ENCODE measurements at places on chromosomes 1 and 21.

DNA sequence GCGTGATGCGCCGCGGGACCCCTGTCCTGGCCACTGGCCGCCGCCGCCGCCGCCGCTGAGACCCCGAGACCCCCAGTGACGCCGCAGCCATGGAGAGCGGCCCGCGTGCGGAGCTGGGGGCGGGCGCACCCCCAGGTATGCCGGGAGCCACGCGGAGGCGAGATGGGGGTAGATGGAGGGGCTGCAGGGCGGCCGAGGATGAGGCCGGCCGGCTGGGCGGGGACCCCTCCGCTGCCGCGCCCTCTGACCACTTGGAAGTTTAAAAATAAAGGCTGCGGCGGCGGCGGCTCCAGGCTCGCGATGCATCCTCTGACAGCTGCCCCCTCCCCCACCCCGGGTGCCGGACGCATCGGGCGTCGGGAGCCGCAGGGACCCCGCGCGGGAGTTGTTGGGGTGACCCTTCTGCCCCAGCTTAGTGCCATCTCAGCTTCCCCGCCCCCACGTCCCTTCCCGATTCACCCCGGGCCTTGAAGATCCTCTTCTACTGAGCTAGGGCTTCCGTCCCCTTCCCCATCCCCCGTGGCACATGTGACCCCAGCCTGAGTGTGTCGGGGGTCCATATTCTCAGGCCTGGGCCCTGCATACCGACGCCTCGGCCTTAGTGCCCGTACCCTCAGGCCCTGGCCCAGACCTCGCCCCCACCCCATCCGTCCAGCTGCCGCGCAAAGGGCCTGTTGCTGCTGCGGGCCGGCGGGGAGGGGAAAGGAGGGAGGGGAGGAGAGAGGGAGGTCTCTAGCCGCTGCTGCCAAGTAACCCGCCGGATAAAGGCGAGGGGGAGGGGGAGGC lies 562 bp downstream of the MAP7D1 start:
- no peak for DNase-seq

DNA sequence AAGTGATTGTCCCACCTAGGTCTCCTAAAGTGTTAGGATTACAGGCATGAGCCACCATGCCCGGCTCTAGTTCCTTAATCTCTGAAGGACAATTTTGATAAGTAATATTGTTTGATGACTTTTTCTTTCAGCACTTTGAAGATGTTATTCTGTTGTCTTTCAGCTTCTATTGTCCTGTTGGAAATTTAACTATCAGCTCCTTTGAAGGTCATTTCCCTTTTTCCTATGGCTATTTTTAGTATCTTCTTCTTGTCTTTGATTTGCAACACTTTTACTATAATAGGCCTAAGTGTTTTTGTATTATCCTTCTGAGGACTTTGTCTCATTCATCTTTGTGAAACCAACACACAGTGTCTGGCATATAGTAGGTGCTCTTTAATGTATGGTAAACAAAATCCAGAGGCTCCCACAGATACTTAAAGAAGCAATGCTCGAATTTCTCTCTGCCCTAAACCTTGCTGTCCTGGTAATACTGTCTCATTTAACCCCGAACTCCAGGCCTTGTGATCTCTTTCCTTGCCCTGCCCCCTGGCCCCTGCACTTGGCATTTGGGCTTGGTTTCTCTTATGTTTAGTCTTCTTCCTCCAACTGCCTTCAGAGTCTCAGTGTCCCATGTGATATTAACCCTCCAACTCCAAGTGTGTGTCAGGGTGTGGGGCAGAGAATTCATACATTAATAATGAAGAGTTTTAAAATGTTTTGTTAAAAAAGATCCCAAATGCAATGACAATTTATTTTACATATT lies 19.0 kb upstream of the AGO1 start:
- DNase-seq: no peak

DNA sequence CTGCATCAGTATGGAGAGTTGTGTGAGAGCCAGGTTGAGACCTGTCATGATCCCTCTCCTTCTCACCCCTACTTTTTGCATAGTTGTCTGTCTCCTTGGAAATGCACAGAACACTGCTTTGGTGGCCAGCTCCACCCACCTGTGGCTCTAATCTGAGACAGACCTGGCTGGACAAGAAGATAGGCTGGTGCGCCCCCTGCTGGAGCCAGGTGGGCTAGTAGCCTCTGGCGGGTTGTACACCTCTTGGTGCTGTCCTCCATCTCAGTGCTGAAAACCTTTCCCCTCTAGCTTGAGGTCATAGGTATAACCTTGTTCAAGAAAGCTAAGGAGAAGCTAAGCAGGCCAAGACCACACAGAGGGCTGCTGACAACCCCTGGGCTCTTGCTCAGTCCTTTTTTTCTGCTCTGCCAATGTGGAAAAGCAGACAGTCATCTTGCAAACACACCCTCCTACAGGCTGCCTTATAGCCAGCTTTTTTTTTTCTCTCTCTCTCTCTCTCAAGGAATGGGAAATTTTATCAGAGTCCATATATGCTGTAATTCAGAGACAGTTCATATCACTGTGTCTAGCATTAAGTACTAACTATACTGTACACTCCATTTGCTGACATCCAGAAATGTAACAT lies 58.8 kb upstream of the SPATA6 start:
- DNase-seq: no peak

DNA sequence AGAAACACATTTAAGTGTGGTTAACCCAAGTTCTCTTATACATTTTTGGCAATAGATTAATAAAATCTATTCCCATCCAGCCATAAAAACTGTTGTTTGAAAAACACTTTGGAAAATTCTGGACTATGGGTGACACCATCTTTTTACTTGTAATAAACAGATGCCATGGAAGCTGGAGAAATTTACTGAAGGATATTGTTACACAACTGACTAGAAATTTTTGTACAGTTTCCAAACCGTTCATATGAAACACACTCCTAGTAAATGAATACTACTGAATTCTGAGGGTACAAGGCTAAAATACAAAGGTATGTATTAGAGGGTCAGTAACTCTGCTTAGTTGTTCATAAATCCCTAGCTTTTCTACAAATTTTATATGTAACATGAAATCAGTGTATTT lies 48.7 kb downstream of the TRIM33 start:
- DNase-seq: no peak

GRCh38 chr1:45820788-45821187 lies 17.4 kb downstream of the MAST2 start:
- DNase-seq: no peak

- DNase-seq: no peak
Measured at GRCh38 chr1:236688705-236689104, 2.4 kb downstream of the ACTN2 start.

GRCh38 chr1:56788588-56788987 lies 30.6 kb downstream of the FYB2 start:
- DNase-seq: no peak

- no peak for DNase-seq
Measured at GRCh38 chr1:184387069-184387475, 243 bp downstream of the C1orf21 start.

- DNase-seq: no peak
Measured at GRCh38 chr1:210736713-210737112, 397.2 kb downstream of the KCNH1 start.

DNA sequence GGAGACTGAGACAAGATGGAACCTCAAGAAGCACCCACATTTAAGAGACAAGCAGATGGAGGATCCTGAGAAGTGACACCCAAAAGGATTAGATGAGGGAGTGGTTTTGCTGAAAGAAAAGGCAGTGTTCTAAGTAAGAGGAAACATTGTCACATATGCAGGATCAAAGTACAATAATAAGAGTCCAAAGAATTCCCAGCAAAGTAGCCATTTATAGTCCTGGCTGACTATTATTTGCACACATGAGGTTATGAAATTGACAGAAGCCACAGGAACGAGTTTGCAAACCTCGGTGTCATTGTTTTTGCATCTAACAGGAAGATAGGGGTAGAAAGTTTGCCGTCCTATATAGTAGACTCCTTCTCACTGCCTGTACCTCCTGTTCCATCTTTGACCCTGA lies 41.3 kb downstream of the CHRM3 start:
- no peak for DNase-seq

DNA sequence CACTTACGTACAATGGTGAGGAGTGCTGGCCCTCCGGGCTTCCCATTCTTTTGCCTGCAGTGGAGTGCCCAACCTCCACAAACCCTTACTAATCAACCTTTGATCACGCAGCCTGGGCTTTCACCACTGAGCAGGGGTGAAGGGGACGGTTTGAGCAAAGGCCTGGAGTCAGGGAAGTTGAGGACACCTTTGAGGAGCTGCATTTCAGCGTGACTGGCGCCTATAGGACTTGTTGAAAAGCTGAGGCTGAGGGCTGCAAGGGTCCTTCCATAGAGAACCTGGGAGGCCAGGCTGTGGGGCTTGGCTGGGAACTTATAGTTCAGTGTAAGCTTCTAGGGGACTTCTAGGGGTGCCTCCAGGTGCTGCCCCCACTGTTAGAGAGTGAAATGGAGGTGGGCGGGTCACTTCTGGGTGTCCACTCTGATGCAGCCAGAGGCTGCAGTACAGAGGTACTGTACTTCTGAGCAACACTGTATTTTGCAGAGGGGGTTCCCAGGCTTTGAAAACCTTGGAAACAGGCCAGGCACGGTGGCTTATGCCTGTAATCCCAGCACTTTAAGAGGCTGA lies 9.8 kb downstream of the SYTL1 start:
- no peak for DNase-seq

All from stimulated activated CD8-positive, alpha-beta memory T cell treated with anti-CD3 and anti-CD28 coated beads, Interleukin-4, amount 100 ng/mL, for 1 hour (primary cell).